ENCODE measurements at places on chromosomes 7 and 10.

GRCh38 chr7:84195295-84196060, 889 bp upstream of the SEMA3A start:
- peak; percentile 43 for DNase-seq

GRCh38 chr7:148142660-148143248, 447.8 kb upstream of the C7orf33 start:
- peak; percentile 10 for DNase-seq

GRCh38 chr7:124269774-124270173, 236.9 kb upstream of the TMEM229A start:
- no peak for DNase-seq

GRCh38 chr10:90822508-90822907, 35.3 kb downstream of the HTR7 start:
- no peak for DNase-seq

- no peak for DNase-seq
Observed at GRCh38 chr7:84913731-84914130, 273.1 kb downstream of the SEMA3D start.

DNA sequence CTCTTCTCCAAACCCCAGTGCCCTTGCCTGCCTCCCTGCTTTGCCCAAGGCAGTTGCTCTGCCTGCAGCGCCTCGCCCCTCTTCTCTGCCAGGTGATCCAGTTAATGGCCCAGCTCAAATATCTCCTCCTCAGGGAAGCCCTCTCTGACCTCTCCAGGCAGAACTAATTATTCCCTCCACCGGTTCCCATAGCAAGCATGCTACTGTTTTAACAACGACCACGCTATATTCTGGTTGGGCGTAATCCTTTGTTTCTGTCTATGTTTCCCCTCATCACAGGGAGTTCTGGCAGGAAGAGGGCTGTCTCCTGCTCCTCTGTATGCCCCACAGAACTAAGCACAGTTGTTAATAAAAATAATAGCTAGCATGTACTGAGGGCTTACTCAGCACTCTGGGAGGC, 36.8 kb upstream of the R3HCC1L start:
- DNase-seq: no peak

- DNase-seq: no peak
Observed at GRCh38 chr7:77699056-77699455, 2.8 kb downstream of the RSBN1L start.

GRCh38 chr10:98486421-98486820, 39.7 kb upstream of the HPS1 start:
- DNase-seq: no peak

DNA sequence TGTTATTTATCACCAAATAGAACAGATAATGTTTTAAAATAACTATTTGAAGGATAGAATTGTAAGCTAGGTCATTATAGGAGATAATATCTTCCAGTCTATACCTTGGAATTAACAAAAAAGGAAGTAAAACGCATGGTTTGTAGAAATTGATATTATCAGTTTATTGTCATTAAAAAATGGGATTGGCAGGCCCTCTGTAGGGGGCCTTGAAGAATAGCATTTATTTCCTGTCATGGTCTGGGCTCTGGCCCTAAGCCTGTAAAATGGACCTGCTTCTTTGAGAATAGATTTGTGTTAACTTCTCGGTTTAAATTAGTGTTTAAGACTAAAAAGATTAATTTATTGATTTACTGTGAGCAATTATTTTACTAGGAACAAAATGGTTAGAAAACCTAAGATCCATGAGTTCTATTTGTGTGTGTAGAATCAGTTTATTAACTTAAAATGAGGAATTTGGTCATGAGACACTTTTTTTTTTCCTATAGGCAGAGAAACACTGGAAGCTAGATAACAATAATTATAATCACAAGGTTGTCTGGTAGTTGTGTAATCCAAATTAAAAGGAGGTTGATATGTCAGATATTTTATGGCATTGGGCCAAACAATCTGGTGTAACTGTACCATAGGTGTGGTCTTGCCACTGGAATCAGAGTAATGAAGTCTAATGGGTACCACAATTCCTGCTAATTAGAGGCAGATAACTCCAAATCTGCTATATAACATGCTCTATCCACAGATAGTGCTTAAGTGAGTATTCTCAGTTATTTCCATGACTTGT, 197.4 kb upstream of the FOXP2 start:
- no peak for DNase-seq

DNA sequence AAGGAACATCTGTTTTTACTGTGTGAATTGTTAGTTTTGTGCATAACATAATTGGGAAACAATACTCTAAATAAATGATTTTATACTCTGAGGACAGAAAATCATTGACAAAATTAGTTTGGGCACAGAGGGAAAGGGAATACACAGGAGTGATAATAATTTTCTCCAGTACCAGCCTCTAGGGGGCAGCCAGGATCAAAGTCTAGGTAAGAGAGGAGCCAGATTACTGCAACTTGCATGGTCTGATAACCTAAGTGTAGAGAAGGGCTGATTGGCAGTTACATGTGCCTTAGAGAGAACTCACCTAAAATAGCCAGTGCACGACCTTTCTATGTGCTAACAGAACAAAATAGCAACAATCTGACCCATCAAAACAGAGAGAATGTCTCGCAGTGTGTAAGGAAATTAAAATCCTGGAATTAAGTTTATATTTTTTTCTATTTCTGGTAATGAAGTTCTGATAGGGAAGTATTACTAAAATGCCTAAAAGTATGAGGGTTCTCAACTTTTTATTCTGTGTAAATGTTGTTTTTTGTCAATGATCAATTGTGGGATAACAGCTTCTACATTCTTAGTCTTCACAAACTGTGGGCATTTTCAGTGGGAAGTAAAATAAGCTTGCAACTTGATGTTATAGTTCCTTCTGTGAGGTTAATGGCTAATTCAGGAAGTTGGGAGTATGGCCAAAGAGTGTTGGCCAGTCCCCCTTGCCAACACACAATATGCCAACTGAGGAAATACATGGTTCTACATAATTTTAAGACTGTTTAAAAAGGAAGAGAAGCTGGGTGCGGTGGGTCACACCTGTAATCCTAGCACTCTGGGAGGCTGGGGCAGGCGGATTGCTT, 66.4 kb downstream of the EXOC6 start:
- DNase-seq: peak; percentile 51

GRCh38 chr7:151311294-151311864, 30.2 kb upstream of the NUB1 start:
- peak; percentile 20 for DNase-seq

DNA sequence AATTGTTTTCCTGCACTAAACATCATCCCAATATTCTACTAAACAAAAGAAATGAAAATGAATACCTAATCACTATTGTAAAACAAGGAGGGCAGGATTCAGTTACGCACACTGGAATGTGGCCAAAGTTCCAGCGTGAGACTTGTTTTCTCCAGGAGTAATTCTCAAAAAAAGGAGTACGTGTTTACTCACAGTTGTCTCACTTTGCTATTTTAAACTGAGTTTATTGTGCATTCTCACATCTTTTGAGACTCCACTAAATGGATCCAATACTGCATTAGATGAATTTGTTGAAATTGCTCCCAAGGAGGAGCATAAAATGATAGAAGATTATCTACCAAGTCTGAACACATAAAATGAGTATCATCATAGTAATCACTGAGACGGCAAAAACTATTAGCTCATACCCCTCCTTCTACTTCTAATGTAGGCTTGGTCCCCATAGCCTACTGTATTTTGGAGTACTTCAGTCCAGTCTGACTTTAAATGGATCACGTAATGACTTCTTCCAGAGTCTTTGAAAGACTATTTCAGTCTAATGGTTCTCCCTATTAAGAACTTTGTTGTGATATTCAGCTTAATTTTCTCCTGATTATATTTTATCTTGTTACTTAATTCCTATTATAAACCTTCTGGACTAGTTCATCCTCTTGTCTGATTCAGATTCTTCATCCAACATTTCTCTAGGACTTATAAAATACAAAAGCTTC, 3.8 kb downstream of the GRM3 start:
- no peak for DNase-seq

- no peak for DNase-seq
Observed at GRCh38 chr10:104492329-104492940, 138.8 kb downstream of the CFAP58 start.

DNA sequence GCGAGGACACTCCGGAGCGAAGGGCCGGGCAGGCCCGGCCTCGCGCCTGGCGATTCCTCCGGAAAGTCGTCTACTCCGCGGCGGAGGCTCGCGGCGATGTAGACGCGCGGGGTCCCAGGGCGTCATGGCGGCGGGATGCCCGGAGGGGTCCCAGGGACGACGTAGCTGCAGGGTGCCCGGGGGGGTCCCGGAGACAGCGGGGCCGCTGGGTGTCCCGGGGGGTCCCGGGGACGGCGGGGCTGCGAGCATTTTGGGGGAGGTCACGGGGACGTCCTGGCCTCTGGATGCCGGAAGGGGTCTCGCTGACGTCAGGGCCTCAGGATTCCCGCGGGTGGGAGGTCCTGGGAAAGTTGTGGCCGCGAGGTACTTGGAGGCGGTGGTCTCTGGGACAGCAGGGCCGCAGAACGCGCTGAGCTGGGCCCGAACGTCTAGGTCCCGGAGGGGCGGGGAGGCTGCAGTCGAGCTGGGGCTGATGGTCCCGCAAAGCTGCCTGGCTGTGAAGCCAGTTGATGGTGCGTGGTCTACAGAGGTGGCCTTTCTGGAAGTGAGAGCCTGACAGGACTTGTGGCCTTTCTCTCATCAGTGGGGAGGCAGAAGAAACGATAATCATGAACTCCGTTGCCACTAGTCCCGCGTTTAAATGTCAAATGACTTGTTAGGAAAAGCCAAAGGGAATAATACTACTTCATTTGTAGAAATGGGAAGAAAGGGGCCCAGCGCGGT, 637 bp downstream of the HSPA14 start:
- DNase-seq: peak; percentile 27

DNA sequence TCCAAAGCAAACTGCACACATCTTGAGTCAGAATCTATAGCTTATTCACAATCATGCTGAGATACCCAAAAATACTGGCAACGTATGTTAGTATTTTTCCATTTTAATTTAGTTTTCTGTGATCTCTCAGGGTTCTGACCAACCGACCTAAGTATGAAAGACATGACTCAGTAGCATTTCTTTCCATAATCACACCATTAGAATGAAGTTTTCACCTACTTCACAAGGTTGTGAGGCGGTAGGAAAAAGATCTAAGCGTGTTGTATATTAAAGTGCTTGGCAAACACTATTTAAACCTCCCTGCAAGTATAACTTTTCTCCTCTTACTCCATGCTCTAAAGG, 49.1 kb downstream of the PLCE1 start:
- no peak for DNase-seq

DNA sequence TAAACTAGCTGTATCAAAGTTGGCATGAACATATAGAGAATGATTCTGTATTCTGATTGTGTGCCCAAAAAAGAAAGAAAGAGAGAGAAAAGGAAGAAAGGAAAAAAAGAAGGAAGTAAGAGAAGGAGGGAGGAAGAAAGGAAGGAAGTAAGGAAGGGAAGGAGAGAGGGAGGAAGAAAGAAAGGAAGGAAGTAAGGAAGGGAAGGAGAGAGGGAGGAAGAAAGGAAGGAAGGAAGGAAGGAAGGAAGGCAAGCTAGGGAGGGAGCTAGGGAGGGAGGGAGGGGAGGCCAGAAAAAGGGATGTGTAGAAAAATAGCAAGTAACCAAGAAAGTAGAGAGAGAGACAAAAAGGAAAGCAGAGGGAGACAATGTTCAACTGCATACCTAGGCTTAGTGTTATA, 60.7 kb upstream of the TARP start:
- DNase-seq: no peak

- DNase-seq: peak; percentile 84
Observed at GRCh38 chr7:48389977-48390376, 218.7 kb downstream of the ABCA13 start.

- no peak for DNase-seq
Observed at GRCh38 chr10:12539350-12540164, 190.2 kb downstream of the CAMK1D start.

- no peak for DNase-seq
Observed at GRCh38 chr10:119494236-119495020, 48.1 kb downstream of the RGS10 start.

DNA sequence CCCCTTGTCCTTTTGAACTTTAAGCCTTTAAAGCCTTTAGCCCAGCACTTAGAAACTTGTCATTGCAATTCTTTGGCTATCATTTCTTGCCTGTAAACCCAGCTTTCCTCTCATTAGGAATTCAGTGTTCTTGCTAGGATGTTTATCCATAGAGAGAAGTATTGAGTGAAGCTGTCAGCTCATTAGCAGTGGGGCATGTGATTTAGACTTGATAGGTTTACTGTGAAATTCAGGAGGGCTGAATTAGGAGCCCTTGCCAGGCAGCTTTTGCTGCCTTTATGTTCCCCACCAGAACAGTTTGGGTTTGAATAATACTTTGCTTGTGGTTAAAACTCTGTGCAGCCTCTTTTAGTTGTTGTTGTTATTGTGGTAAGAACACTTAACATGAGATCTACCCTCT, 39.5 kb downstream of the LHFPL3 start:
- no peak for DNase-seq

DNA sequence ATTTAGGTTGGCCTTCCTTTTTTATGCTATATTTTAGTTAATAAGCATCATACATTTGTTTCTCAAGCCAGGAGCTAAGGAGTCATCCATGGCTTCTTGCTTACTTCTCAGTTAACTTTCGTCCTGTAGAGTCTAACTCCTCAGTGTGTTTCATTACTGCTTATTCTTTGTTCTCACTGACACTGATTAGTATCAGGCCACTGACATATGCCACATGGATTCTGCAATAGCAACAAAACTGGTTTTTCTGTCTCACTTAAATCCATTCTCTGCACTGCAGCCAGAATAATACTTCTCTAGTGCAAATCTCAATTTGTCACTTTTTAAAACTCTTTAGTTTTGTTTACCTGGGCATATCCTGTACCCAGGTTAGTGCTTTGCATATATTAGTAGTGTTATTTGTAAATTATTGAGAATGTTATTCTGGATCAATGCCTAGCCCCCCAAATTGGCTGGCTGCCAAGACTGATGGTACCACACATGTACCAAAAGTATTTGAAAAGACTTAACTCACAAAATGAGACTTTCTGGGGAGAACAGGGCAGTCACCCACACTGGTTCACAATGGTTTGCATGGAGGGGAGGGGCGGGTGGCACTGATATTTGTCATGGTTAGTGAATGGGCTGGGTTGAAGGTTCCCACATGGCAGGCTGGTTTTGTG, 79.1 kb downstream of the CCSER2 start:
- no peak for DNase-seq

DNA sequence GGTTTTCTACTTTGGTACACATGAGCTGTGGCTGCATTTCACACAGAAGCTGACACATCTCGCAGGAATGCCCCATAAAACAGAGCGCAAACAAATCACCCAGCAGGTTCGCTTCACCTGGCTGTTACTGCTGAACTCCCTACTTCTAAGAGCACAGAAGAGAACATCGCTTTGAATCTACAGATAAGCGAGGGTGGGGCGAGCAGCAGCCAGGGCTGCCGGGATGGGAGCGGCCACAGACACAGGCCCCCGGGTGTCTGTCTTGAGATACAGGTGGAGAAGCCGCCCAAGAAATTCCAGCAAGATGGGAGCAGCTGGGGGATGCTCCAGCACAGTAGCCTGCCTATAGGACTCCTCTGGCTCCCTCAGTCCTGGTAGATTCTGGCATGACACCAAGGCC, 27.4 kb downstream of the OGDHL start:
- no peak for DNase-seq

GRCh38 chr10:125147971-125148439, 12.4 kb downstream of the CTBP2 start:
- peak; percentile 69 for DNase-seq

All from inflammatory macrophage treated with lipopolysaccharide for 4 hours (primary cell).